ENCODE measurements at places on chromosomes 11 and 22.

DNA sequence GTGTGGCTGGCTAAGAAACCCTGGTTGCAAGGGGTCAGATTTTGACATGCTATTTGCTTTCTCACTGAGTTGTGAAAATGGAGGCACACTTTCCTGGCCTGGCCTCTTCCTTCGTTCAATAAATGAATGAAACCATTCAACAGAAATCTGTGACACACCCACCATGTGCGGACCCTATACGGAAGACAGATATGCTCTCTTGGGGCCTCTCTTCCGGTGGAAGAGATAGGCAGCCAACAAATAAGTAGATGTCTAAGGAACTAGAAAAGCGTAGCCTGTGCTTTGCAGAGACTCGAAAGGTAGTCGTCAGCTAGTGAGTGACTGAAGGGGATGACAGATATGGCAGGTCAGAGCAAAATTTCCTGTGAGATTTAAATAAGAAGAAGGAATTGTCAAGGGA, 5.3 kb downstream of the KCNQ1OT1 start:
- no peak for DNase-seq

GRCh38 chr11:9616042-9616675, 42.7 kb downstream of the WEE1 start:
- DNase-seq: peak; percentile 17

DNA sequence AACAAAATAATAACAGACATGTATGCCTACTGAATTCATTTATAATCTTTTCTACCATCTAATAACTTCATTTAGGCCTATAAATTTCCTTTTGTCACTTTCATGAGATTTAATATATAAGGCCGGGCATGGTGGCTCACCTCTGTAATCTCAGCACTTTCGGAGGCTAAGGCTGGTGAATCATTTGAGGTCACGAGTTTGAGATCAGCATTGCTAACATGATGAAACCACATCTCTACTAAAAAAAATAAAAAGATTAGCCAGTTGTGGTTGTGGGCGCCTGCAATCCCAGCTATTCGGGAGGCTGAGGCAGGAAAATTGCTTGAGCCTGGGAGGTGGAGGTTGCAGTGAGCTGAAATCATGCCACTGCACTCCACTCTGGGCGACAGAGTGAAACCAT, 14.2 kb upstream of the NTM start:
- DNase-seq: no peak

DNA sequence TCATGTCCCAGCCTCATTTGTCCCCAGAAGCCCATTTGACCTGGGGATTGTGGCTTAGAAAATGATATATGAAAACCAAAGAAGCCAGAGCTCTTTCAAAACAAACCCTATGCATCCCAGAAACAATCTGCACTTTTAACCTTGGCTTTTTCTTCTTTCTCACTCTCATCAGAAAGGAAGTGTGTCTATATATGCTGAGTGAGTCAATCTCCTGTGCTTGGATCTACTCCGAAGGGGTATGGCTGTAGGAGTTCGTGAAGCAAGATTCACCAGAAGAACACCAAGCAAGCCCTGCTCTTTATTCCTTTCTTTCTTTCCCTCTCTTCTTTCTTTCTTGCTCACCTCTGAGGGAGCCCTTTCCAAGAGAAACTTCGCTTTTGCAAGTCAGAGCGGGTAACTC, 636 bp downstream of the PAMR1 start:
- DNase-seq: no peak

DNA sequence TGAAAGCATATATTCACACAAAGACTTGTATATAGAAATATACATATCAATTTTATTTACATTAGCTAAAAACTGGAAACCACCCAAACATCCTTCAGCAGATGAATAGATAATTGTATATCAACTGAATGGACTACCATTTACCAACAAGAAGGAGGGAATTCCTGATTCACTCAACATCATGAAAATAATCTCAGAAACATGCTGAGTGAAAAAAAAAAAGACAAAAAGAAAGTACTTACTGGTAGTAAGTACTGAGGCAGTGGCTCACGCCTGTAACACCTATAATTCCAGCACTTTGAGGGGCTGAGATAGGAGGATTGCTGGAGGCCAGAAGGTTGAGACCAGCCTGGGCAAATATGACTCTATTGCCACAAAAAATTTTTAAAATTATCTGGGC, 7.4 kb upstream of the IPO7 start:
- DNase-seq: no peak

- no peak for DNase-seq
Observed at GRCh38 chr11:6746626-6747025, 25.1 kb downstream of the OR2AG2 start.

DNA sequence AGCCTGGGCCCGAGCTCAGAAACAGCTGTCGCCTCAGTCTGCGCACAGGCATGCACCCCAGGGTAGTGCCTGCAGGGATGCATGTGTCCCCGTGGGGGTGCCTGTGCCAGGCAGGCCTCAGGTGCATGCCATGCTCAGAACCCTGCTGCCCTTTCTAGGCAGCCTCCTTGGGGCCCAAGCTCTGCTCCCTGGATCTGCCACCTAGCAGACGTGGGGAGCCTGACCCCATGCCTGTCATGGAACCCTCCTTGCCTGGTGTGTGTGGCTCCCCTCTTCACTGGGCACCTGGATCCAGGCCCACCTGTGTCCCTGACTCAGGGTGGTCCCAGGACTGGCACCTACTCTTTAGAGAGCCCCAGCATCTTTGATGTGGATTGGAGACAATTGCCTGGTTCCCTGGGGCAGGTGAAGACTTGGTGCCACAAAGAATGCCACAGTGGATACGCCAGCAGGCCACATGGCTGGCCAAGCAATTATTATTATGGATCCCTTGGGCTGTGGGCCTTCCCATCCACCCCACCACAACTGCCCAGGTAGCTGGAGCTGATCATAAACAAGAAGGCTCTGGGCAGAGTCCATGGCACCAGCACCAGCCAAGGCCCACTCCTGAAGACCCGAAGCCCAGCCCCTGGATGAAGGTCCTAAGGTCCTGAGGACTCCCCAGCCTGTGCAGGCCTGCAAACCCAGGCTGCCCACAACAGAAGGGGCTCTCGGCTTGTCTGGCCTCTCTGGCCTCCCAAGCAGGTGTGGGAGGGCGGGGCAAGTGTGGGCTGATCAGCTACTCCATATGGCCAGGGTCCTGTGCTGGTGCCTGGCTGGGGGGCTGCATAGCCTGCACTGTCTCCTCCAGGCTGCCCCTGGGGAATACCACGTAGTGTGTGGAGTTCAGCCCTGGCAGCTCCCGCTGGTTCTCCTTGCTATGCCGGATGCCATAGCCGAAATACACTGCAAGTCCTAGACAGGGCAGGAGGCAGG, 3.8 kb downstream of the SLC7A4 start:
- DNase-seq: no peak

- DNase-seq: peak; percentile 47
Observed at GRCh38 chr11:121418625-121419114, 33.4 kb upstream of the SORL1 start.

DNA sequence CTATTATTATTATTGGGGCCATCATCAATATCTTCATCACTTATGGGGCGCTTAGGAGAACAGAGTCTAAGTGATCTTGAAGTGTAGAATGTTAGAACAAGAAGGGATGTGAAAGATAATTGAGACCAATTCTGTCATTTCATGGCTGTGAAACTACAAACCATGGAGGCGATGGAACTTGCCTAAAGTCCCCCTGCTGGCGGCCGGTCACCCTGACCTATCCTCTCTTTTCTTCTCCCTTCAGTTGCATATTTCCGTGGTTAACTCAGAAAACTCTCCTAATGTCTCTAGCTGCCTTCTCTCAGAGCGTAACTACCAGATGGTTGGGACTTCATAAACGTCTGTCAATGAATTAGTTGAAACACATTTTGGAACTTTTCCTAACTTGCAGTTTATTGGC, 6.6 kb upstream of the OR4B1 start:
- peak; percentile 9 for DNase-seq

DNA sequence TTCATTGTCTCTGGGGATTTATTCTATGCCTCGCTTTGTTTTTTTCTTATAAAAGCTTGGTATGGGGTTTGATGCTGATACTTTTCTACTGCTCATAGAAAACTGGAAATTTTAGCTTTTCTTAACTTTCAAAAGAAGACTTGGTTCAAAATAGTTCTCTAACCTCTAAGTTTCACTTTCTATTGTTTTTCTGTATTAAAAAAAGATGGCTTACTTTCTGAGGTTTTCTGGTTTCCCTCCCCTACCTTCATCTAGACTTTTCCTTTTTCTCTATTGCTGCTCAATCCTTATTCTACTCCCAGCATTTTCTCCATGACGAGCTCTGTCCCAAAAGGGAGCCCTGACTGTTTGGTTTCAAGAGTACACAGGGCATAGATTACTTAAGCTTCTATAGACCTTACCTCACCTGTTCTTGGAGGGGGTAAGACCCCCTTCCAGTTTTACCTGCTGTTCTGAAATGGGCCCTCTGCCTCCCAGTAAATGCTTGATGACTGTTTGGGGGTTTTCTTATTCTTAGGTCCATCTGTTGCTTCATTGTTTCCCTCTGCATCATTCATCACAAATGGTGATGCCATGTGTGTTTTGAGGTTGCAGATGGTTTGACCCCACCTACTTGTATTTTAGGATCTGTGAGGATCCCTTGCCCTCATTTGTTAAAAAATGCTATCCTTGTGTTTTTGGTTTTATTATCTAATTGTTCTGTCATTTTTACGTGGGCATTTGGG, 29.5 kb downstream of the DNHD1 start:
- no peak for DNase-seq

- peak; percentile 31 for DNase-seq
Observed at GRCh38 chr11:76698321-76699043, 27.9 kb upstream of the LRRC32 start.

DNA sequence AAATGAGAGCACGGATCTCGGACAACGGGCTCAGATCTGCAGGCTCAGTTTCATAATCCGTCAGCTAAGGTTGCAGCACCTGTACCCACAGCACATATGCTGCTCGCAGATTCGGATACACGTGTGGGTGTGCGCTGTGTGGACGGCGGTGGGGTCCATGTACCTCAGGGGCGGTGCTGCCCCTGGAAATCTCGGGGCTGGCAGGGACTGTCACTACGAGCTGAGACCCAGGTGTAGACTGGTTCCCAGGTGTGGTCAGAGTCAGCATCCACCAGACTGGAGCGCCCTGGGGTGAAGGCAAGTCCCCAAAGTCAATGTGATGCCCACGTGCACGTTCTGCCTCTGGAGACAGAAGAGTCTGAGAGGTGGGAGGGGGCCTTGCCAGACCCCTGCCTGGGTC, 989.3 kb downstream of the BRD1 start:
- no peak for DNase-seq

DNA sequence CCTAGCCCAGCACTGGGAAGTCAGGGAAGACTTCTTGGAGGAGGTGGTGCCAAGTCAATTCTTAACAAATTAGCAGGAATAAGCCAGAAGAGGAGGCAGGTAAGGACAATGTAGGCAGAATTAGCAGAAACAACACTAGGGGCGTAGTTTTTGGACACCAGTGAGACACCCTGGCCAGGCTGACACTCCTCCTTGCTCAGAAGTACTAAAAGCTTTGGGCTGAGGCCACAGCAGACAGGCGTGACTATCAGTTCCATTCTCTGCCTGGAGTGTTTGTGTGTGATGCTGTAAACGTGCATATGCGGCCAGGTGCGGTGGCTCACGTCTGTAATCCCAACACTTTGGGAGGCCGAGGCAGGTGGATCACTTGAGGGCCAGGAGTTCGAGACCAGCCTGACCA, 36.0 kb downstream of the PHF21B start:
- DNase-seq: no peak

DNA sequence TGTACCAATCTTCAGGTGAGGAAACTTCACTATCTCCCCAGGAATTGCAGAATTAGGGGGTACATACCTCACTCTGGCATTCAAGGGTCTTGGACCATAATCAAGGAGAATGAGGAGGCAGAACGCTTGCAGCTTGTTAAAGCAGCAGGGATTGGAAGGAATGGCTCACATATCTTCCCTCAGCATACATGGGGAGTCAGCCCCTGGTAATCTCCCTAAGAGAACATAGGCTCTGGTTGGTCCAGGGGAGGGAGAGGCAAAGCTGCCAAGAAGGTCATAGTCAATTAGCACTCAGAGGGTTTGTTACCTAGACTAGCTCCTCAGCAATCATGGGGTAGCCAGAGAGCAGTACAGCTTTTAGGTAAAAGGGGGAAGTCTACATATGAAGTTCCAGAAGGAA, 256.8 kb downstream of the INSC start:
- no peak for DNase-seq

GRCh38 chr22:48937032-48937639, 890.5 kb downstream of the BRD1 start:
- DNase-seq: no peak

DNA sequence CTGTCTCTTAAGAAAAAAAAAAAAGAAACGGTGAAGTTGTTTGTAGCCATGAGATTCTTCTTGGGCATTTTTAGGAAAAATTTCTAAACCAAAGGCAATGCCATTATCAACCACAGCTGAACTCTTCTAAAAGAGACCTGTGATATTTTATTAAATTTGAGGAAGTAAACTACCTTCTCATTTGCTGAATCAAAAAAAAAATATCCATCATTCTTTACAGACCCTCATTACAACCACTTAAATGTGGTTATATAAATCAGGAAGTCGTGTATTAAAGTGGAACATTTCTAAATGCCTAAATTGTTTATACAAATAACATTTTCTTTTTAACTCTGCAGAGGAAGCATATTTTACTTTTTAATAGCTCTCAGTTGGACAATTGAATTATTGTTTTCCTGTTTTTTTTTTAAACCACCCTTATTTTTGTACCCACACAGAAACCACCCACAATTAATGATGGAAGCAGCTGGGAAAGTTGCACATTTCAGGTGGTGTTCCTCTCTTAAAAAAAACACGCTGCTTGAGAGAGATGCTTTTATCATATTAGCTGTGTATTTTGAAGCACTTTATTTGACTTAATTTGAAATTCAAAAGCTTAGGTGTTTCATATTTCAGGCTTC, 91.2 kb downstream of the ARHGAP42 start:
- no peak for DNase-seq

GRCh38 chr11:29826878-29827277, 190.0 kb downstream of the KCNA4 start:
- no peak for DNase-seq

DNA sequence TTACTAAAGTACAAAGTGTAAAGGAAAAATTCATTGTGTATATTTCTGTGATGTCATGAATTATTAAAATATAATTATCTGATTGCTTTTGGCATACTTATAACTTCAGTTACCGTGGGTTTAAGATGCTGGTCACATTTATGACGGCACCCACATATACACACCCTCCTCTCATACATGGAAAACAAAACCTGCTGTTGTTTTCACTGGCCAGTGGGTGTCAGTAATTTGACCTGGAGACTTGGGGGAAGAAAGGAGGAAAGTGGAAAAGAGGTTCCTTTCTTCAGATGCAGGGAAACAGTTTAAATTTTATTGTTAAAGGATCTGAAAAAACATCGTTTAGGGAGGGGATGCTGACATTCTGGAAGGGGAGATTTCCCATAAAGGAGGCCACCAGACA, 742 bp upstream of the BBOX1 start:
- no peak for DNase-seq

Data from activated CD4-positive, alpha-beta T cell treated with anti-CD3 and anti-CD28 coated beads for 48 hours (primary cell).